ENCODE measurements at places on chromosomes 11 and 22. TPM values are rescaled to one million over a fixed set of nuclear protein-coding genes. Genes with fewer than 3 reads are reported as not detected.
A peak's percentile ranks its signal among the peaks of the same experiment; 100 is the strongest.

- H3K36me3 ChIP-seq: no peaks in the 10 kb centered on the region
- no peak within 1 kb of the TSS for H3K27ac ChIP-seq
- DNase-seq: no peak
- H3K4me1 ChIP-seq: no peaks in the 10 kb centered on the region
Observed at GRCh38 chr11:2160736-2161259, at the start of gene INS. Gene INS, minus strand, starts transcription at chr11:2161209. Its CDS starts 238 bp downstream, at chr11:2160971.

DNA sequence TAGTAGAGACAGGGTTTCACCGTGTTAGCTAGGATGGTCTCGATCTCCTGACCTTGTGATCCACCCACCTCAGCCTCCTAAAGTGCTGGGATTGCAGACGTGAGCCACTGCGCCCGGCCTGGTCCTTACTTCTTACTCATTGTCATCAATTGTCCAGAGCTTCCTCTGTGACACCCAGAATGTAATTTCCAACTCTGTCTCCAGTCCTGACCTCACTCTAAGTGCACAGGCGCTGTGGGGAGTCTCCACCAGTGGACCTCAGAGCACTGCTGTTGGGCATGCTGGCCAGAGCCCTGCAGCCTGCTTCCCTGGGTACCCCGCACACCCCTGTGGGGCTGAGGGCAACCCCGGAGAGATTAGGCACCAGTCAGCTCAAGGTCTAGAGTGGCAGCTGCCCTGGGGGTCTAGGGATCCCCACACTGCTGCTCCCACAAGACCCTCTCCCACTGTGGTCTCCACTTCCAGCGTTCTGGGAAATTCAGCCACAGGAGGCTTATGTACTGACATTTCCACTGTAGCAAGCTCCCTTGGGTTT lies 1140.3 kb downstream of the TBC1D22A start:
- no peak overlapping the region for H3K4me3 ChIP-seq
- no peaks in the 10 kb centered on the region for H3K27me3 ChIP-seq
- no peaks in the 10 kb centered on the region for H3K4me1 ChIP-seq
- H3K27ac ChIP-seq: no peak overlapping the region

GRCh38 chr11:126526471-126526870 lies 171.0 kb downstream of the ST3GAL4 start:
- no peak overlapping the region for H3K4me3 ChIP-seq
- H3K27me3 ChIP-seq: no peaks in the 10 kb centered on the region
- no peak overlapping the region for H3K27ac ChIP-seq
- H3K4me1 ChIP-seq: no peaks in the 10 kb centered on the region
- DNase-seq: no peak
- no peaks in the 10 kb centered on the region for H3K36me3 ChIP-seq

DNA sequence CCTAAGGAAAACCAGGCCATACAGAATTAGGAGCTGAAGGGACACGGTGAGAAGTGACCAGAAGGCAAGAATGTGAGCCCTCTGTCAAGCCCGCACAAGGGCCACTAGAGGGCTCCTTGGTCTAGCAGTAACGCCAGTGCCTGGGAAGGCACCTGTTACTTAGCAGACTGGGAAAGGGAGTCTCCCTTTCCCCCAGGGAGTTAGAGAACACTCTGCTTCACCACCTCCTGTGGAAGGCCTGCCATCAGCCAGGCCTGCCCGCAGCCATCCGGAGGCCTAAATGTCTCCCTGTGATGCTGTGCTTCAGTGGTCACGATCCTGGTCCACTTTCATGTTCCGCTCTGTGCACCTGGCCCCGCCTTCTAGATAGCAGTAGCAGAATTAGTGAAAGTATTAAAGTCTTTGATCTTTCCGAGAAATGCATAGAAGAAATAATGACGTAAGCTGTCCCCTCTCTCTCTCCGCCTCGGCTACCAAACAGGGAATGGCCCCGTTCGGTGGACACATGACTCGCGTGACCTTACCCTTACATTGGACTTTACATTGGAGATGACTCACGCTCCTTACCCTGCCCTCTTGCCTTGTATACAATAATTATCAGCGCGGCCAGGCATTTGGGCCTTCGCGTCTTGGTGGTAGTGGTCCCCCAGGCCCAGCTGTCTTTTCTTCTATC lies 10.7 kb upstream of the GSTP1 start:
- no peak overlapping the region for H3K4me3 ChIP-seq
- H3K4me1 ChIP-seq: no peaks in the 10 kb centered on the region
- no peaks in the 10 kb centered on the region for H3K36me3 ChIP-seq
- no peak overlapping the region for H3K27ac ChIP-seq

DNA sequence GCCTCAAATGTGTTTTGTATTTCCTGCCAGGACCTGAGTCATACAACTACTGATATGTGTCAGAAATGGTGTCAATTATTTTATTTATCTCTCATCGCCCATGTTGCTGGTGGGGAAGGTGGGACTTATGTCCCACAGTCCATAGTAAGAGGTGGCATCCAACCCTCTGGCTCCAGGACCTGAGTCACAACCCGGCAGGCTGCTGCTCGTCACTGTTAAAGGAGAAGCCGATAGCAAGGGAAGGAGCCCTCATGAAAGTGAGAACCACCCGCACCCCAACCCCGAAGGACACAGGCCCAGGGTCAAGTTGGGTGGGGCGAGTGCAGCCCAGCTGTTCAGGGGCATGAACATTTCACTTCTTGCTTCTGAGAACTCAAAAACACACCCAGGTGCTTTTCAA lies 33.1 kb upstream of the TP53I11 start:
- no peak for DNase-seq
- H3K36me3 ChIP-seq: no peaks in the 10 kb centered on the region
- H3K4me1 ChIP-seq: peaks cover 10% of the 10 kb centered on the region
- no peaks in the 10 kb centered on the region for H3K27me3 ChIP-seq
- H3K4me3 ChIP-seq: no peak overlapping the region

DNA sequence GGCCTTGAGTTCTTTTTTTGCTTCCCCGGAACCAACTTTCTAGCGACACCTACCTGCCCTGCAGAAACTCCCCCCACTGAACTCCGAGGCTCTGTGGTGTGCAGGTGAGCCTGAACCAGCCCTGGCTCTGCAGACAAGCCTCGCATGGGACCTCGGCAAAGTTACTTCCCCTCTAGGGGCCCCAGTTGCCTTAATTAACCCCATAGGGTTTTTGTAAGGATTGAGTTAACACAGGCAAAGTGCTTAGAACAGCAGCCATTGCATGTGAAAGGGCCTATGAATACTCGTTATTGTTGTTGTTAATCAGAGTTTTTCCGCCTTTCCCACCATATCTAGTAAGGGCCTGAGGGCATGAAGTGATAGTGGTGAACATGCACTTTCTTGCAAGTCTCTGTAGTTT lies 12.6 kb upstream of the SYT13 start:
- H3K4me1 ChIP-seq: no peaks in the 10 kb centered on the region
- no peaks in the 10 kb centered on the region for H3K27me3 ChIP-seq
- no peaks in the 10 kb centered on the region for H3K36me3 ChIP-seq
- H3K4me3 ChIP-seq: no peak overlapping the region
- peak; percentile 85 for DNase-seq

DNA sequence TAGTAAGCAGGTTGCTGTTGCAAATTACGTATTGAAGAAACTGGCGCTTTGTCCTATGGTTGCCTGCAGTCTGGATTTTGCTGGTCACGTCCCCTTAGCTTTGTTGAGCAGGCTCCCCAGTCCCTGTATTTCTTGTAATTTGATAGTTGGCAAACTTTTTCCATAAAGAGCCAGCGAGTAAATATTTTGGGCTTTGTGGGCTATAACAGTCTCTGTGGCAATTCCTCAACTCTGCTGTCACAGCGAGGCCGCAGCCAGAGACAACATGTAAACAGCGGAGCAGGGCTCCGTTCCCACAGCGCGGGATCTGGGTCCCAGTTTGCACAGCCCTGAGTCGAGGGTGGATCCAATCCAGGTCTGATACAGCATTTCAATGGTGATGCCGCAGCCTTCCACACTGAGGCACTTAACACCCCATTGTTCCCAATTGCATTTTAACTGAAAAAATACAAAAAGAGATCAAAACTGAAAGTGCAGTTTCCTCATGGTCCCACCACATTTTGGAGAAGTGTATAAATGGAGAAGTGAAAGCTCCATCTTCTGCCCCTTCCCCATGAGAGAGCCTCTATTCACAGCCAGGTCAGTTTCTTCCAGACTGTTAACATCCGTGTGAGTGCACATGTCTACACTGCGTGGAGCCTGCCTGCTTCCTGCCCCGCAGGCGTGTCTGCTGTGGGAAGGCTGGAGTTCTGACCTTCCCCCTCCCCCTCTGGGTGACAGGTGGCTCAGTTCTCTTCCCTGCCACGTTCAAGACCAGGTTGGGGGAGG lies 89.1 kb downstream of the RPS6KA4 start:
- peaks cover 3% of the 10 kb centered on the region for H3K36me3 ChIP-seq
- no peaks in the 10 kb centered on the region for H3K27me3 ChIP-seq
- H3K4me3 ChIP-seq: peak overlapping the region; percentile 62
- no peak overlapping the region for H3K27ac ChIP-seq
- H3K4me1 ChIP-seq: no peaks in the 10 kb centered on the region

GRCh38 chr22:24011735-24012068 lies 598 bp downstream of the CABIN1 start:
- DNase-seq: no peak
- no peaks in the 10 kb centered on the region for H3K27me3 ChIP-seq
- no peak overlapping the region for H3K27ac ChIP-seq
- H3K4me1 ChIP-seq: no peaks in the 10 kb centered on the region
- no peaks in the 10 kb centered on the region for H3K36me3 ChIP-seq
- peak overlapping the region; percentile 91 for H3K4me3 ChIP-seq

The OR10A4 gene
- not detected for total RNA-seq

GRCh38 chr11:60910711-60911380 lies 3.1 kb upstream of the TMEM109 start:
- peaks cover 1% of the 10 kb centered on the region for H3K4me1 ChIP-seq
- no peak overlapping the region for H3K27ac ChIP-seq
- DNase-seq: no peak
- no peaks in the 10 kb centered on the region for H3K27me3 ChIP-seq

- H3K4me1 ChIP-seq: 0 out of 2 replicates have a peak, but pooled peaks cover 2% of the 10 kb centered on the region
- H3K4me3 ChIP-seq: no peak overlapping the region
- no peak for DNase-seq
- no peak overlapping the region for H3K27ac ChIP-seq
- H3K36me3 ChIP-seq: no peaks in the 10 kb centered on the region
Observed at GRCh38 chr11:65384301-65384889, 1.9 kb upstream of the SLC25A45 start.

The TREH gene
- not detected for total RNA-seq

- no peak overlapping the region for H3K4me3 ChIP-seq
- H3K4me1 ChIP-seq: no peaks in the 10 kb centered on the region
- H3K36me3 ChIP-seq: no peaks in the 10 kb centered on the region
Observed at GRCh38 chr11:96229354-96229977, 113.5 kb downstream of the MAML2 start.

DNA sequence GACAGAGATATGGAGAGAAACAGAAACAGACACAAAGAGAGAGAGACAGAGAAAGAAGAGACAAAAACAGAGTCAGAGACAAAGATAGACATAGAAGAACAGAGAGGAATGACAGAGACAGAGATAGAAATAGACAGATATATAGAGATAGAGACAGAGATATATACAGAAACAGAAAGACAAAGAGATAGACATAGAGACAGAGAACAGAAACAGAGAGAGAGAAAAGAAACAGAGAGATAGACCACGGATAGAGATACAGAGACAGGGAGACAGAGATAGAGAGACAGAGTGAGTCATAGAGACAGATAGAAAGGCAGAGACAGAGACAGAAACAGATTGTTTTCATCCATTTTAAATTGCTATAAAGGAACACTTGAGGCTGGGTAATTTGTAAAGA lies 12.3 kb upstream of the MPEG1 start:
- no peak for DNase-seq
- no peaks in the 10 kb centered on the region for H3K27me3 ChIP-seq
- H3K4me1 ChIP-seq: no peaks in the 10 kb centered on the region
- H3K36me3 ChIP-seq: no peaks in the 10 kb centered on the region
- no peak overlapping the region for H3K27ac ChIP-seq

- H3K4me1 ChIP-seq: no peaks in the 10 kb centered on the region
- no peak overlapping the region for H3K27ac ChIP-seq
- DNase-seq: no peak
- no peak overlapping the region for H3K4me3 ChIP-seq
- H3K27me3 ChIP-seq: no peaks in the 10 kb centered on the region
Observed at GRCh38 chr11:10777393-10777793, 26.3 kb downstream of the CTR9 start.

The SLC22A8 gene
- total RNA-seq: not detected

DNA sequence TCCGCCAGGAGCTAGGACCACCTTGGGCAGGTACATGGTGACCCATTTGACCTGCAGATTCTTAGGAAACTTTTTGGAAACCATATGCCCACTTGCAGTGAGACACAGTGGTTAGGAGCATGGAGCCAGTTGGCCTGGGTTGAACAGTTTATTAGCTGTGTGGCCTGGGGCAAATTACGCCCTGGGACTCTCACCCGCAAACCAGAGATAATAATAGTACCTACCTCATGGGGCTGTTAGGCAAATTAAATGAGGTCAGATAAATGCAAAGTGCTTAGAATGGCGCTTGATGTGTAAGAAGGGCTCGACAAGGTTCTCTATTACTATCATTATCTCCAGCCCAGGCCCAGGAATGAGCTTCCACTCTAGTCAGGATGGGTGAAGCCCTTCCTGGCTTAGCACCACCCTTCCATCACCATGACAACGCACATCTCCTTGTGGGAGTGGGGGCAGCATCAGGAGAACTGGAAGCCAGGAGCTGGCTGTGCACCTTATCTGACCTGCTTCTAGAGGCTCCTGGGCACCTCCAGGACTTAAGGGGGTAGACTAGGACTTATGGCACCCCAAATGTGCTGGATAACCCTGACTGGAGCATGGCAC lies 5.1 kb downstream of the SYT12 start:
- no peak for DNase-seq
- H3K27me3 ChIP-seq: peaks cover 12% of the 10 kb centered on the region
- H3K27ac ChIP-seq: no peak overlapping the region
- H3K4me3 ChIP-seq: no peak overlapping the region
- H3K4me1 ChIP-seq: no peaks in the 10 kb centered on the region

The PPME1 gene
- total RNA-seq: 40.7 TPM

DNA sequence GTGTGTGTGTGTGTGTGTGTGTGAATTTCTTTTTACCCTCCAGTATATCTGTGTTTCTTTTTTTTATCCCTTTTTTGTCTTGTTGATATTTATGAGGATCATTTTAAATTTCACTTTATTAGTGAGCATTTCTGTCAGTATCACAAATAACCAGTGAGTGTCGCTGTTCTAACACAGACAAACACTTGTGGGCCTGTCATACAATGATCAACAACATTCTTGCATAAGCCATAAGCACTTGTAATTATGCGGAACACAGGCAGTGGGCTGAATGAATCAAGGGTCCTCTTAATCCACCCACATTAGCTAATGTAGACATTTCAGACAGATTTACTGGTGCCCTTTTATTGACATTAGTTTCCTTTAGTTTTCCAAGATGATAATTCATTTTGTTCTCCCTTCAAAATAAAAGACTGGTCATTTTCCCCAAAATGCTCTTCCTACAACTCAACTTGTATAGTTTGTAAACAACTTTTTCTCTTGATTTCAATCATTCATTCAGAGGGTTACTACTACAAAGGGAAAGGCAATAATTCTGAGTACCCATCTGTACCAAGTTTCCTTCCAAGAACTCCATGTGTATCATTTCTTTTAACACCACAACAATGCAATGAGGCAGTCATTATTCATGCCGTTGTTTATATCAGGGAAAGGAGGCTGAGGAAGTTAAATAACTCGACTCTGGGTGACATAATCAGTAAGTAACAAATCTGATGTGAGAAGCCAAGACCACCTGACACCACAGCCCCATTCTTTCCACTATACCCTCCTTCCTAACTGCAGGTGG lies 34.5 kb upstream of the ANO3 start:
- H3K36me3 ChIP-seq: no peaks in the 10 kb centered on the region
- no peaks in the 10 kb centered on the region for H3K27me3 ChIP-seq
- H3K27ac ChIP-seq: no peak overlapping the region
- no peak for DNase-seq

The KRTAP5-1 gene
- not detected for total RNA-seq

- H3K27me3 ChIP-seq: peaks cover 2% of the 10 kb centered on the region
- no peaks in the 10 kb centered on the region for H3K4me1 ChIP-seq
- H3K27ac ChIP-seq: no peak overlapping the region
- no peak overlapping the region for H3K4me3 ChIP-seq
- H3K36me3 ChIP-seq: no peaks in the 10 kb centered on the region
- no peak for DNase-seq
Observed at GRCh38 chr22:22759371-22759770, 115.0 kb downstream of the GGTLC2 start.
